Skin of body (tissue), 3 donors: ENCODE measurements at places on chromosomes 13 and 19.

GRCh38 chr13:76038920-76039716 lies 403.0 kb downstream of the LMO7 start:
- no peak for DNase-seq

DNA sequence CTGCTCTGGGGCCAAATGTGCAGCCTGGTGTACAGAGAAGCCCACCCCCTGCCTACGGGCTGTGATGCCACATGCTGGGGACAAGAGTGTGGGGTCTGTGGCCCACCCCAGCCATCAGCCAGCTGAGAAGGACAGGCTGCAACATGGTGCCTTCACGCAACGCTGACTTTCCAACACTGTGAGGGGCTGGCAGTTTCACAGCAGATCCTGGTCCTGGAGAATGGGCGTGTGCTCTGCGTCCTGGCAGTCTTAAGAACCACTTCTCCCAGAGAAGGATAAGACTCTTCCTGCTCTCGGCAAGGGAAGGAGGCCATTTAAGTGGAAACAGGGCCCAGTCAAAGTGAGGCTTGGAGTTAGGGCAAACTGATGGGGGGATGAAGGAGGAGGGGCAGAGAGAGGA lies 4.6 kb downstream of the LRRC4B start:
- DNase-seq, result no peak

GRCh38 chr19:19750842-19751790 lies 18.2 kb upstream of the ZNF14 start:
- DNase-seq, result no peak

DNA sequence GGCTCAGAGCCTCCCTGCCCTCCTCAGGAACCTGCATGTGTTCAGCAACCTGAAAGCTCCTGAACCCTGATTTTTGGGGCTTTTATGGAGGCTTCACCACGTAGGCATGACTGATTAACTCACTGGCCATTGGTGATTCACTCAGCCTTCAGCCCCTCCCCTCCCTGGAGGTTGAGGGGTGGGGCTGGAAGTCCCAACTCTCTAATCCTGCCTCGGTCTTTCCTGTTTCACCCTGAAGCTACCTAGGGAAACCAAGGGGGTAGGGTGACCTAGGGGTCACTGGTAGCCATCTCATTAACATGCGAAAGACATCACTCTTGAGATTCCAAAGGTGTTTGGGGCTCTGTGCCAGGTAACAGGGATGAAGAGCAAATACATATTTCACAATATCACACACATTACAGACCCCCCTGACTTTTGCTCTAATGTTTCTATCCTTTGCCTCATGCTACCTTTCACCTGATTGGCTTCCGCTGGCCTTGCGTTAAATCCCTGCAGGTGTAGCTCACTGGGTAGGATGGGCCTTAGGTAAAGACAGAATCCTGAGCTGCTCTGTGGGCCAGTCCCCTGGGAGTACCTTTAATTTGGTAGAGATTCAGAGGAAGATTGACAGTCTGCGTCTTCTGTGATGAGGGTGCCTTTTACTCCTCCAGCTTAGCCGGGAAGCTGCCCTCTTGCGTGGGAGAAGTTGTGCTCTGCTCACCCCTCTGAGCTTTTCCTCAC lies 260.6 kb downstream of the ATP8A2 start:
- DNase-seq, result no peak

GRCh38 chr19:7415163-7415856 lies 66.6 kb downstream of the ARHGEF18 start:
- DNase-seq, result no peak

DNA sequence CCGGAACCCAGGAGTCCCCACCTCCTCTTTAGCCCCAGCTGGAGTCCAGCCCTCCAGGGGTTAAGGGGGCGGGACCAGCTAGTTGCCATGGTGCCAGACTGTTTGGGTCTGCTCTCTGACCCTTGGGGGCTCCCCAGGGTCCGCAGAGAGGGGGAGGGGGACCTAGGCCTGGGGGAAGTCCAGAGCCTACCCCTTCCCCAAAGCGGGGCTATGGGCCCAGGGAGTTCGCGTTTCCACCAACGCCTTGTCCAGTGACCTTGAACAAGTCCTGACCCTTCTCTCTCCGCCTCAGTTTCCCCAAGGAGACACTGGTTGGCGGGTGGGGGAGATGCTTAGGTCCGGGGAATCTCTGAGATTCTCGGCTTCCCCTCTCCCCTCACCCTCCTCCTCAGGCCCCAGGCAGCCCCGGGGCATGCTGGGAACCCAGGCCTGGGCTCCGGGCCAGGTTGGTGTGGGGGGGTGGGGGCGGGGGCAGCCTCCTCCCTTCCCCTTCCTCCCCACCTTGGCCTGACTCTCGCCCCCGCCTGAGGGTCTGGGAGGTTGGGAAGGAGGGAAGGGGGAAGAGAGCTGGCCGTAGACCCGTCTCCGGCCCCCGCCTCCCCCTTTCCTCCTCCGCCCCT lies 2.6 kb upstream of the SPACA6 start:
- DNase-seq, result peak; percentile 92

DNA sequence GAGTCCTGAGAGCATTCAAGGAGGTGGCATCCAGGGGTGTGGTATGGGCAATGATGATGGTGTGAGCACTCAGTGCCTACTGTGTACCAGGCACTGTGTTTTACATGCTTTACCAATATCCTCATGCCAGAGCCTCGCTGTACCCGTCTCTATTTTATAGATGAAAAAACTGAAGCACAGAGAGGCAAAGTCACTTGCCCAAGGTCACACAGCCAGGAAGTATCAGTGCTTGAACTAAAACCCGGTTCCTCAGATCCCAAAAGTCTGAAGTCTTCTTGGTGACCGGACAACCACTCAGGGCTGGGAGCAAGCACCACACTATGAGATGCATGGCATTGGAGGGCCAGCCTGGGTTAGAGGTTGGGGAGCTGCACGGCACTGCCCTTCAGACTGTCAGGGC lies 84.1 kb downstream of the CHST8 start:
- no peak for DNase-seq

DNA sequence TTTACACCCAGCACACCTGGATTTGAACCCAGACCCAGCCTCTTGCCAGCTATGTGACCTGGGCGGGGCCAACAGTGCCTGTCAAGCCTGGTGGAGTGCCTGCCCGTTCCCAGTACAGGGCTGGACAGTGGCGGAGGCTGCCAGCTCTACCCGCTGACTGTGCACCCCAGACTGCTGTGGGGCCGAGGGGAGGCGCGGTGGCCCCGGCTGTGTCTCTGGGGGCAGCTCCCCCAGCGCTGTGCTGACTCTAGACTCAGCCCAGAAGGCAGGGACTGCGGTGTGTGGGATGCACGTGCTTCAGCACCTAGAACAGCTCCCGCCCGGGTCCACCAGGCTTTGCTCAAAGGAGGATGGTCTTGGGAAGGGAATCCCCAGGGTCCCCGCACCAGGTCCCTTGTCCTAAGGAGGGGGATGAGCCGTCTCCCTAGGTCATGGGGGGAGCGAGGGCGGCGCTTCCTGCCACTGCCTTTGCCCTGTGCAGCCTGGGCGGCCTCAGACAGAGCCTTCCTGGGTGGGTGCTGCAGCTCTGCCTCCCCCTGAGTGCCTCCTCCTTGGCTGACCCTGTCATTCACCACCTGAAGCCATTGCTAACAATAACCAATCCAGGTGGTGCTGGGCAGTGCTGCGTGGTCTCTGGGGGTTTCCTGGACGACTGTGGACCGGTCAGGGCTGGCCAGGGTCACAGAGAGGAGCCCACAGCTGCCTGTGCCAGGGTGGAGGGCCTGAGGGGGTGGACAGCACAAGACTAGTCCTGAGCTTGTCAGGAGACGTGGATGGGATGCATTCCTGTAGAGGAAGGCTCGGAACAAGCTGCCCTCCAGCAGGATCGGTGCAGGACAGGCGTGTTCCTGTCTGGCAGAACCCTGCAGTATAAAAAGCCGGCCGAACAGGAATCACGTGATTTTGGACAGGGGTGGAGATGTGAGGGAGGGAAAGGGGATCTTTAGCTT lies 18.6 kb downstream of the TMEM255B start:
- DNase-seq, result no peak

DNA sequence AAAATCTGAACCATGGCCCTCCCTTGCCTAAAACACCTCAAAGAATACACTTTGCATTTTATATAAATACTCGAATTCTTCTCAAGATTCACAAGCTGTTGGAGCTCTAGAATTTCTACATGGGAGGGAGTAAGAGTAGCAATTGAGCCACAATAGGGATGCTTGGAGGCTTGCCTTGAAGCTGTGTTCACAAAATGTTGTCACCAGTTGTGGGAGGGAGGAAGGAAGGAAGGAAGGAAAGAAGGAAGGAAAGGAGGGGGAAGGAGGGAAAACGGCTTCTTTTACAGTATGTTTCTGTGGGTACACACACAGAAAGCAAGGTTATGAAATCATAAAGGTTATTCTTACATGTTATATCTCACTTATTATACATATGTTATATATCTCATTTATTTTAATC lies 128.6 kb upstream of the PEG3 start:
- DNase-seq, result no peak

DNA sequence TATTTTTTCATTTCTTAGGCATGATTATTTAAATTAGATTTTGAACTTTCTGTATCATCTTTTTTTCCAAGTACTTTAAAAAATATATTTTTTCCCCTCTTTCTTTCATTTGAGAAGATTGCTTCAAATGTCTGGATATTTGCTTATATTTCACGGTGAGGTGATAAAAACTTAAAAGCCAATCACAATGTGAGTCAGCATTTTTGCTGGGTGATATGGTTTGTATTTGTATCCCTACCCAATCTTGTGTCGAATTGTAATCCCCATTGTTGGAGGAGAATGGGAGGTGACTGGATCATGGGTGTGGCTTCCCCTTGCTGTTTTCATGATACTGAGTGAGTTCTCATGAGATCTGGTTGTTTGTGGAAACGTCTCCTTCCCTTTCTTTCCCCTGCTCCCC lies 320.5 kb downstream of the OXGR1 start:
- DNase-seq, result no peak

DNA sequence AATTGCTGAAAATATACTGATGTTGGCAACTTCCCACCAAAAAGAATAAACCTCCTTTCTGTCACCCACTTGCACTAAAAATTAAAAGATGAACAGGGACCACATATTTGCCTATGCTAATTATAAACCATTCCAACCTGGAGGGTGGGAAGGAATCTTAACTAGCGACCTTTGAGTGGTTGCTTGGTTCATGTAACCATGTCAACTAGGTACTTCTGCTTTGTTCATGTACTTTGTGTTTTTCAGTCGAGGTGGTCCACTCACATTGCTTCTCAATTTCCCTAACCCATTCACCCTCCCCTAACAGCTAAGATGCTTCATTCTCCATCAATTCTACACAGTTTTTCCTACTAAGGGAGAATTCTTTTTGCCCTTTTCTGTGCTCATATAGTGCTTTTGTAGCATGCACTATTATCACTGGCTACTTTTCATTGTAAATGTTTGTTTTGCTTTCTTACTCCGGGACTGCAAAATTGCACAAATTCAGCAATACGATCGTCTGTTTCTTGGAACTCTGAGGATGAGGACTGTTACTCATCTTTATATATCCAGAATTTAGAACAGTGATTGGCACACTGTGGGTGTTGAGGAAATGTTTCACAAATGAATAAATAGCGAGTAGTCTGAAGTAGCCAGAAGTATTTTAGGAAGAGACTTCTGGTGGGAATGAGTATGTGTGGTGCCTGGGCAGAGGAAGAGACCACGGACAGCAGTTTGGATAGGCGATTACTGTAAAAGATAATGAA lies 187.5 kb downstream of the GPC6 start:
- no peak for DNase-seq

DNA sequence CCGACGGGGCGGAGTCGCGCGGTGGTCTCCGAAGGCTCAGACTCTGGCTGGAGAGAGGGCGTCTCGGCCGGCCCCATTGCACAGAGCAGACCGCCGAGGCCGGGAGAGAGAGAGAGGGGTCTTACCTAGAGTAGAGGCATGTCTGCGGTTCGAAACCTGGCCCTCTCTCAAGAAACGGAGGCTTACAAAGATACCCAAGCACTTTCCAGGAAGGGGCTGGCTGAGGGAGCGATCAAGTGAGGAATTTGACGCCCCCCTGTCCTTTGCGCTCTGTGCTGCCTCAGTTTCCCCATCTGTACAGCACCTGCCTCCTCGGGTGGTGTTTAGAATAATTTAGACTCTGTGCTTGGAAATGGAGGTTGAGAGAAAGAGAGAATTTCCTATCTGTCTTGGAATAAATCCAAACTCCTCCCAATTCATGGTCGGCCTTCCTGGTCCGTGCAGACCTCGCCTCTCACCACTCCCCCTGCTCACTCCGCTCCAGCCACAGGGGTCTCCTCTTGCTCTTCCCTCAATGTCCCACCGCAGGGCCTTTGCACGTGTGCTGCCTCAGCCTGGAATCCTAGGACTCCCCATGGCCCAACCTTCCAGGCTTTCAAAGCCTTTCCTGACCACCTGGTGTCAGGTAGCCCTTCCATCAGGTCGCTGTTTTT lies 658 bp upstream of the ISOC2 start:
- peak; percentile 29 for DNase-seq

- no peak for DNase-seq
These were observed 154.2 kb downstream of the TM9SF2 start for GRCh38 chr13:99655351-99656091.

GRCh38 chr13:30443957-30444404 lies 21.7 kb downstream of the UBE2L5 start:
- DNase-seq, result no peak

DNA sequence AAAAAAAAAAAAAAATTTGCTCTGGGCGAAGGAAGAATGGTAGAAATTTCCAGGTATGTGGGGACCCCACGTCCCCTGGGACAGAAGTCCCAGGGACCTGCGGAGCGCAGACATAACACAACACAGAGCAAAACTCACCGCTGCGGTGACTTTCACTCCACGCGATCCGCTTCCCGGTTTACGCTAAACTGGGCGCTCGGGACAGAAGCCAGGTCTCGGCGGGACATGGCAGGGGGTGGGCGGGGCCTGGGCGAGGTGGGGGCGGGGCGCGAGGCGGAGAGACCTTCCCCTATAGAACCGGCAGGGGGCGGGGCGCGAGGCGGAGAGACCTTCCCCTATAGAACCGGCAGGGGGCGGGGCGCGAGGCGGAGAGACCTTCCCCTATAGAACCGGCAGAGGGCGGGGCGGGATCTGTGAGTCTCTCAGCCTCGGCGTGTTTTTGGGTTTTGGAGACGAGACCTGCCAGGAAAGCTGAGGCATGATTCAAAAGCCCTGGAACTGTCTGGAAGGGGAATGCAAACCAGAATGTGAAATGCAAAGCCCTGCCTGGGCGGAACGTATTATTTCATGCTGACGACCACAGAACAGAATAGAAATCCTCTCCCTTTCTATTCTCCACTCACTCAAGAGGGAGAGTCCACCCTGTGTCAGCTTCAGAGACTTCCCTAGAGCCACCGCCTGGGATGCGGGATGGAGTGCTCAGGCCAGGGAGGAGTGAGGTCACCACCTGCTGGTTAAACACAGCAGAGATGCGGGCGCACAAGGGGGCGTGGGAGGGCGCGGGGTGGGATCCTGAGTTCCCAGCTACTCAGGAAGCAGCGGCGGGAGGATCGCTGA lies 20.2 kb upstream of the ERVV-1 start:
- peak; percentile 54 for DNase-seq
